CD4-positive, alpha-beta T cell treated with Interleukin-1 beta for 1 hour (primary cell): ENCODE measurements at places on chromosomes 2 and 18.

DNA sequence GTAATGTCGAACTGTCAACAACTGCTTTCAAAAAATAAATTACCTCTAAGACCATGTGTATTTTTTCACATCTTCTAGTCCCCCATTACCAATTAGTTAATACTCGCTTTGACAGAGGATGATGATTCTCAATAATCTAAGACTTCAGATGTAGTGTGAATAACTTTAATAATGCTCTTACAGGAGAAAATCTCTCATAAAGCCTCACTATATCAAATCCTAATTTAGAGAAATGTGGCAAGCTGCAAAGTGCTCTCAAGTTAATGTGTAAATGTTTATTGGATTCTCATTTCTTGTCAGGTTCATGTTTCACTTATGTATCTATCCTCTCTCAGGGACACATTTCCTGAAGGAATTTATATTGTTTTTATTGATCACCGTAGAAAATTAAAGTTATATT, 223.9 kb downstream of the CDH7 start:
- no peak for DNase-seq

DNA sequence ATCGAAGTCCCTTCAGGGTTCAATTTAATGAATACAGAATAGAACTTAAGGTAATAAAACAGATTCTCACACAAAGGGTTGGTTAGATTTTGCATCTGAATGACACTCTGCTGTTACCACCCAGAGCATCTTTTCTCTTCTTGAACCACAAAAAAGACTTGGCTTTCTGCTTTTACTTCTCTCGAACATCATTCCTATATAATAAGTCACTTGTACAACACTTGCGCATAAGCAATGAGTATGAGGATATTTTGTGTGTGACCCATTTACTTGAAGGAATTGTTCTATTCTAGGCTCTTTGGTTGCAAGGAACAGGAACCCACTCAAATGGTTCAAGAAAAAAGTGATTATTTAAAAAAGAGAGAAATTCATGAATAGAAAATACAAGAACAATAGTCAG, 126.2 kb downstream of the NUP35 start:
- no peak for DNase-seq

GRCh38 chr18:46915800-46916550, 1.3 kb downstream of the PIAS2 start:
- no peak for DNase-seq

- no peak for DNase-seq
Measured at GRCh38 chr2:164560181-164560792, 61.0 kb downstream of the GRB14 start.

DNA sequence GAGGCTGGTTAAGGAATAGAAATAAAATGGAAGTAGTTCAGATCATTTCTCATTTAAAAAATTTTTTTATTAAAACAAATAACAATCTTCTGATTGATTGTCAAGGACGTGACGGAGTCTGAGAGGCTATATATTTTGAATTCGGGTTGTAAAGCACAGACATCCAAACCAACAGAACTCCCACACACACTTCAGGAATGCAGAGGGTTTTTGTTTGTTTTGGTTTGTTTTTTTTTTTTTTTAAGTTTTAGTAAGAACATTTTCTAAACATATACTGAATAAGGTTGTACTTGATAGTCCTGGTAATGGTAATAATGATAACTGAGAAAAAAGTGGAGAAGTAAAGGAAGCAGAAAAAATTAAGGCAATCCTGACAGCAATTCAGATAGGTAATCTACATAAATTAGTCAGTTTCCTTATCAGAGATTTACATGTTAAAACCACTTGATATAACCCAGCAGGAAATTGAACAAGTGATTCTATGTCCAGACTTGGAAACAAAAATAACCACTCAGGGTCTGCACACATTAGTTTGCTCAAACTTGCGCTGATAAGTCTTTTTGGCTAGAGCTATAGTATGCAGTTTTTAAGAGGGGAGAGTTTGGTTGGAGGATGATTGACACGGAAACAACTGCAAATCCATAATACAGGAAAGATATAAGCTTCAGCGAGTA, 51.5 kb upstream of the CTAGE1 start:
- DNase-seq = no peak

DNA sequence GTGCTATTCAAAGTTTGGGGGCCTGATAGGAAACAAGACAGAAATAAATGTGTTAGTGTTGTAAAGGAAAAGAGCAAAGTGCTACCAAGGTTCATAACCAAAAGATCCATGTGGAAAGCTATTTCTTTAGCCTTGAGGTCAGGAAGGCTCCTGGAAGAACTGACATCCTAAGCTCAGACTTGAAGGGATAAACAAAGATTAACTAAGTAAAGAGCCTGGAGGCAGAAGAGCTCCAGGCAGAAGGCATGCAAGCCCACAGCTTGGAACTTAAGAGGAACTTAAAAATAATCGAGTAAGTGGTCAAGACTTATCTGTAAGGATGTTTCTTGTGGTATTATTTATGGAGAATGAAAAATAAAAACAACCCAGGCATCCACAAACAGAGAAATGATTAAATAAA, 245.0 kb upstream of the MGAT5 start:
- no peak for DNase-seq

DNA sequence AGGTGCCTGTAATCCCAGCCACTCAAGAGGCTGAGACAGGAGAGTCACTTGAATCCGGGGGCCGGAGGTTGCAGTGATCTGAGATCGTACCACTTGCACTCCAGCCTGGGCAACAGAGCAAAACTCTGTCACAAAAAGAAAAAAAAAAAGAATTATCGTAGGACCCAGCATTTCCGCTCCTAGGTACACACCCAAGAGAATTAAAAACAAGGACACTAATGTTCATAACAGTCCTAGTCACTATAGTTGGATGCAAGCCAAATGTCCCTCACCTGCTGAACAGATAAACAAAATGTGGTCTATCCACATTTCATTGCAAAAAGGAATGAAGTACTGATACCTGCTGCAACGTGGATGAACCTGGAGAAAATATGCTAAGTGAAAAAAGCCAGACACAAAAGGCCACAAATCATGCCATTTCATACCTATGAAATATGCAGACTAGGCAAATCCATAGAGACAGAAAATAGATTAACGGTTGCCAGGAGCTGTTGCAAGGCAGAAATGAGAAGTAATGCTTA, 21.2 kb downstream of the ADRA2B start:
- DNase-seq = no peak
